ENCODE measurements at places on chromosomes 4 and X. TPM values are rescaled to one million over a fixed set of nuclear protein-coding genes. Genes with fewer than 3 reads are reported as not detected.

- no peak overlapping the region for H3K27ac ChIP-seq
- H3K4me3 ChIP-seq = no peak overlapping the region
- DNase-seq = no peak
Observed at GRCh38 chr4:2291705-2292645, 30.1 kb upstream of the MXD4 start.

DNA sequence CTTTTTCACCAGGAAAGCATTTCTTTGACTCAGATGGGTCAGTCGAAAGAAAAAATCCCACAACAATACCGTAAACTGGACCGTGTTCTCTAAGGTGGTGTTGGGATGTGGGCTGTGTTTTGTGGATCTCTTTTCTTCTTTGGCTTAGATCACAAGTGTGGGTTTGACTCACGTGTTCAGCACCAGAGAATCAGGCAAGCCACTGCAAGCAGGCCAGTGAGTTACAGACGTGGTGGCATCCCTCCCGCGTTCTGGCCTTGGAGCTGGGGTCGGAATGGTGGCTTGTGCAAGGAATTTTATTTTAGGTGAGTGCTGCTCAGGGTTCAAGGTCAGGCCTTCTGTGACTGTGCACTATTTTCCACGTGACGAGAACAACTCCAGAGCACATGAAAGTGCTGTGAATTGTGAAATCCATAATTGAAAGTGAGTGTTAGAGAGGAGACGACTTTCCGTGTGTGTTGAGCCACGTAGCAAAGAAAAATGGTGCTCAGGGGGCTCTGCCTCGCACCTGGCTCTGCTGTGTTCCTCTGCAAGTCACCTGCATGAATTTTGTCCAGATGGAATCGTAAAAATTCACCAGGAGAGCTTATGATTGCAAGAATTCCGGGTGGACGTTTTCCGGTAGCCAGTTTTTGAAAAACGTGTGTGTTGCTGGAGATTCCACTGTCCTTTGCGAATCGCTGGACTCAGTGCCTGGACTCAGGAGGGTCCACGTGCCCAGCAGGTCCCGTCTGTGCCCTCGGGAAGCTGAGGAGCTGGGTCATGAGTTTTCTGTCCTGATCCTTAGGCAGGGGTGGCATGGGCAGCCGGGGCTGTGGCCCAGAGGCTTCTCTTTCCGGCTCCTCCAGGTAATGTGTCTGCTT, 33.6 kb upstream of the HGFAC start:
- H3K27ac ChIP-seq = no peak overlapping the region
- DNase-seq = no peak
- H3K27me3 ChIP-seq = no peaks in the 10 kb centered on the region
- H3K36me3 ChIP-seq = no peaks in the 10 kb centered on the region
- no peak overlapping the region for H3K4me3 ChIP-seq

DNA sequence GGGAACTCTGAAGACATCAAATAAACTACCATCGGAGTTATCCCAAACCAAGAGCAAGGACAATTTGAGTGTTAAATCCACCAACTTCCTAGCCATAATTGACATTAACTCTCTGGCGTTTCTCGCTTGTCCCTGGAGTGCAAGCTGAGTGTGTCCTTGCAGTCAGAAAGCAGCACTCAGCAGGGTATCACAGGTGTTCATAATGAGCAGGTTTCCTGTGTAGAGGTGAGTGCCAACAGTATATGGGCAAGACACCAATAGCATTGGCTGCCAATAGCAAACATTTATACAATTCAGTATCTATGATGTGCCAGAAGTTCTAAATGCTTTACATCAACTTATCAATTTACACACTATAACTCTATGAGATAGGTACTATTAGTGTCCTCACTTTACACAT, 11.2 kb downstream of the BLTP1 start:
- H3K27ac ChIP-seq = no peak overlapping the region
- H3K4me3 ChIP-seq = no peak overlapping the region
- no peaks in the 10 kb centered on the region for H3K36me3 ChIP-seq
- DNase-seq = no peak
- H3K4me1 ChIP-seq = no peaks in the 10 kb centered on the region
- H3K27me3 ChIP-seq = no peaks in the 10 kb centered on the region

- no peak overlapping the region for H3K27ac ChIP-seq
- no peaks in the 10 kb centered on the region for H3K27me3 ChIP-seq
- peak; percentile 78 for DNase-seq
- H3K4me3 ChIP-seq = no peak overlapping the region
Observed at GRCh38 chr4:122584519-122584918, 36.3 kb downstream of the IL21 start.

G6PD gene
- total RNA-seq = 86.2 TPM

Measured in fibroblast of lung (primary cell).